Sciatic nerve (tissue), 2 donors: ENCODE measurements at places on chromosomes 7 and 10. TPM values are rescaled to one million over a fixed set of nuclear protein-coding genes. Genes with fewer than 3 reads are reported as not detected.

- DNase-seq = no peak
Observed at GRCh38 chr7:113774182-113774807, 144.5 kb downstream of the PPP1R3A start.

DNA sequence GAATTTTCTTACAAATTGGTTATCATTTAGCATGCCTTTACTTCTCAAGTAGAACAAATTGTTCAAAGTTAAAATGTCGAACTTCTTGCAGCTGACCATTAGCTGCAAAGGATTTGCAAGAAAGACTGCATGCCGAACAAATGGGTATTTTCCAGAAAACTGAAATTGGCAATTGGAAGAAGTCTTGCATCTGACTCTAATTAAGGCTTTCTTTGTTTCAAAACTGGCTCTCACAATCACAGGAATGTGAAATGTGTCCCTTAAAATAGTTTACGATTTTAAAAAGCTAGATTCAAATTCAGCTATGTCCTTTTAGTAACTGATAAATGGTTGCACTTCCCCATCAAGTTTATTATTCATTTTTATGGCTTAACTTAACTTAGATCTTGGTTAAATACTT, 207.9 kb downstream of the ARL4A start:
- no peak for DNase-seq

The CRTAC1 gene
- 23.0 TPM for total RNA-seq

GRCh38 chr10:101052285-101052684, 9.5 kb upstream of the KAZALD1 start:
- no peak for DNase-seq

The ZNF365 gene
- 0.18 TPM for total RNA-seq

- DNase-seq = no peak
Observed at GRCh38 chr7:139900326-139900725, 71.3 kb downstream of the TBXAS1 start.
